ENCODE measurements at places on chromosomes 12 and 14.

DNA sequence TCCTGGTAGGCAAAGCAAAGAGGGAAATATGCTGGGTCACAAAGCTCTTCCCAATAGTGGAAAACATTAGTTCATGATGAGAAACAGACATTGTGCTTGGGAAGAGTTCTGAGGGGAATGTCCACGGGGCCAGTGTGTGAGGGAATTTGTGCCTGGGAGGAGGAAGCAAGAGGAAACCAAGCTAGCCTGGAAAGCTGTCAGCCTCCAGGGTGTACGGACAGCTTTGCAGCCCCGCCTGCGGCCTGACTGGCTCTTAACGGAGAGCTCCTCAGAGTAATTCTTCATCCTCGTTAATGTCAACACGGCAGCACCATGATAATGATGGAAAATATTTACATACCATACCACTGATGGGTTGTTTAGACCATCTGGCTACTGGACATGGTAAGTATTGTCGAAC is 32.4 kb downstream of the PITPNM2 start:
- DNase-seq = no peak

GRCh38 chr12:108686780-108687179 is 44.5 kb downstream of the CORO1C start:
- no peak for DNase-seq

GRCh38 chr14:56487090-56487667 is 92.4 kb upstream of the TMEM260 start:
- DNase-seq = no peak

- DNase-seq = no peak
Observed at GRCh38 chr14:61488417-61489401, 167.3 kb downstream of the PRKCH start.

GRCh38 chr14:94331462-94331861 is 8.3 kb upstream of the SERPINA6 start:
- DNase-seq = no peak

- DNase-seq = no peak
Observed at GRCh38 chr12:11576104-11576503, 73.4 kb upstream of the ETV6 start.

DNA sequence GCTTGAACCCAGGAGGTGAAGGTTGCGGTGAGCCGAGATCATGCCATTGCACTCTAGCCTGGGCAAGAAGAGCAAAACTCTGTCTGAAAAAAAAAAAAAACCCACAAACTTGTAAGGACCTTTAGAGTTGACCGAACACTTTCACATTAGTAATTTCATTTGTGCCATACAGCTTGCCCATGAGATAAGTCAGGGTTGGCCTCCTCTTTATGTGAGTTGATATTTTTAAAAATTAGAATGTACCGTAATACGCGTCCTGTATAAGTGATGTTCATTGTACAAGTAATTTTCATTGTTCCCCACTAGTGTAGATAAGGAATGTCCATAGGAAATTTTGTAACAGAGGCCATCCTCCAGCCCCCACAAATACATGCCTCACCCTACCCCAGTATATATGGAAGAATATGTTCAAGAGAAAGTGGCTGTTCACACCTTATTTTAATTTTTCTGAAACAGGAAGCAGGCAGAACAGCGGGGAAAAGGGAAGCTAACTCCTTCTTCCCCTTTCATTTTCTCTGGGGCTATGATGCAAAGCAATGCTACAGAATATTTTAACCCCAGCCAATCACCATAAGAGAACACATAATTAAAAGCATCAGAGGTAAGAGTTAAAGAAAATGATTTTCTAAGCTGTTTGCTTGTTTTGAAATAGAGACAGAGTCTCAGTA is 31.9 kb upstream of the HIF1A start:
- no peak for DNase-seq

DNA sequence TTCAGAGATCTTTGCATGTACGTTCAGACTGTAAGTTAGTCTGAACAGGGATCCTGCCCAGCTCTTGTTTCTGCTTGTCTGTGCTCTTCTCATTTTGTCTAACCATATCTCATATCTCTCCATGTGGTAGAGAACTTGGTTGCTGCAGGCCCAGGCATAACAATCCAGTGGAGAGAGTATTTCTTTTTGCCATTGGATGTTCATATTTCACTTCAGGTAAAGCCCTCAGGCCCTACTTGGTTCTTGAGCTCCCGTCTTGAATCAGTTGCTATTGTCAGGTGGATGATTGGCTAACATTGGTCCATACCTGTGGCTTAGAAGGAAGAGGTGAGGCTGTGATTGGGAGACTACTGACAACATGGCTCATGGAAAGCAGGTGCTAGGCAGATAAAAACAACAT is 357.7 kb upstream of the FLRT2 start:
- no peak for DNase-seq

DNA sequence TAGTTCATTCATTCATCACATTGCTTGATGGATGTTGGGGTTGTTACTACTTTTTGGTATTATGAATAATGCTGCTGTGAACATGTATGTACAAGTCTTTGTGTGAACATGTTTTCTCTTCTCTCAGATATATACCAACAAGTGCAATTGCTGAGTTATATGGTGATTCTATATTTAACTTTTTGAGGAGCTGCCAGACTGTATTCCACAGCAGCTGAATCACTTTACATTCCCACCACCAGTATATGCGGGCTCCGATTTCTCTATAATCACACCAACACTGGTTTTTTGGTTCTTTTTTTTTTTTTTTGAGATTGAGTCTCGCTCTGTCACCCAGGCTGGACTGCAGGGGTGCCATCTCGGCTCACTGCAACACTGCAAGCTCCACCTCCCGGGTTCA is 22.2 kb upstream of the PLEKHG6 start:
- DNase-seq = no peak

DNA sequence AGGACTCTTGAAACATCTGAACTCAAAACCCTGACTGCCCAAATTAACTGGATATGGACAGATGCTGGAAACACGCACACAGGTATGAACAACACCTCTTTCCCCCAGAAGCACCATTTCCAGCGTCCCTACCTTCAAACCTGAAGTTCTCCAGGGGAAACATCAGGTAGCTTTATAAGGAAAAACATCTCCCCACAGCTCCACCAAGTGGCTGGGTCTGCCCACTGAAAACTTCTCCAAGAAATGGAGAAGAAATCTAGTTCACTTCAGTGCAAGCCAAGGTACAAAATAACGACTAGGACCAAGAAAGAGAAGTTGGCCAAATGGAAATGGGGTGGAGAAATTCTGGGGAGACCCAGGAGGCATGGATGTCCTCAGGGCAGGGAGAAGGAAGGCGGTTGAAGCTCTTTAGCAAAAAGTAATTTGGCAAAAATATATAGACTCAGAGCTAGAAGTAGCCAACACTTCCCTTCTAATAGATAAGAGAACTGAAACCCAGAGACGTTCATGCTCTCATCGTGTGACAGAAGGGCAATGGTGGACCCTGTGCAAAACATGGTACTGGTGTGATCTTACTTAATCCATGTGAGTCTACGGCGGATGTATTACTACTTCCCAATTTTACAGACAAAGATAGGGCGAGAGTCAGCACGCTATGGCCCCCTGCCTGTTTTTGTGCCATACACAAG is 10.5 kb upstream of the NUAK1 start:
- DNase-seq = no peak

- no peak for DNase-seq
Observed at GRCh38 chr12:96907671-96908422, 790 bp downstream of the NEDD1 start.

GRCh38 chr12:132314516-132315233 is 14.7 kb downstream of the GALNT9 start:
- no peak for DNase-seq

DNA sequence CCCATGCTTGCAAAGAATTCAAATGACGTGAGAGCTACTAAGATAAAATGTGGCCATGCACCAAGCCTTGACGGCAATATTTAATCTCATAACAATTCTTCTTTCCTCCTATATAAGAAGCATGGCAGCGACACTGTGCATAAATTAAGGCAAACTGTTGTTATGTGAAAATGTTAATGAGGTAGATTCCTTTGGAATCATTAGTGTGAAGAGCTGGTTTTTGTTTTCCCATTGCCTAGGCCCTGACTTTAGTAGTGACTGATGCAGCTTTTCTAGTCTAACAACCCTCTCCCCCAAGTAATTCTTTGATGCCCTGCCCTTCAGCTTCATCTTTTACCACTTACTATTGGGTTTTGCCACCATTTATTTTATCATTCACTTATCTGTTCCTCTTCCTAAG is 10.6 kb upstream of the PSEN1 start:
- no peak for DNase-seq

GRCh38 chr12:57605811-57606311 is 1.2 kb downstream of the DTX3 start:
- DNase-seq = no peak

GRCh38 chr14:89493406-89493805 is 76.4 kb upstream of the FOXN3 start:
- no peak for DNase-seq

GRCh38 chr12:15601210-15601800 is 187.9 kb downstream of the EPS8 start:
- DNase-seq = no peak

- no peak for DNase-seq
Observed at GRCh38 chr12:55727643-55728185, 1.1 kb downstream of the CD63 start.

DNA sequence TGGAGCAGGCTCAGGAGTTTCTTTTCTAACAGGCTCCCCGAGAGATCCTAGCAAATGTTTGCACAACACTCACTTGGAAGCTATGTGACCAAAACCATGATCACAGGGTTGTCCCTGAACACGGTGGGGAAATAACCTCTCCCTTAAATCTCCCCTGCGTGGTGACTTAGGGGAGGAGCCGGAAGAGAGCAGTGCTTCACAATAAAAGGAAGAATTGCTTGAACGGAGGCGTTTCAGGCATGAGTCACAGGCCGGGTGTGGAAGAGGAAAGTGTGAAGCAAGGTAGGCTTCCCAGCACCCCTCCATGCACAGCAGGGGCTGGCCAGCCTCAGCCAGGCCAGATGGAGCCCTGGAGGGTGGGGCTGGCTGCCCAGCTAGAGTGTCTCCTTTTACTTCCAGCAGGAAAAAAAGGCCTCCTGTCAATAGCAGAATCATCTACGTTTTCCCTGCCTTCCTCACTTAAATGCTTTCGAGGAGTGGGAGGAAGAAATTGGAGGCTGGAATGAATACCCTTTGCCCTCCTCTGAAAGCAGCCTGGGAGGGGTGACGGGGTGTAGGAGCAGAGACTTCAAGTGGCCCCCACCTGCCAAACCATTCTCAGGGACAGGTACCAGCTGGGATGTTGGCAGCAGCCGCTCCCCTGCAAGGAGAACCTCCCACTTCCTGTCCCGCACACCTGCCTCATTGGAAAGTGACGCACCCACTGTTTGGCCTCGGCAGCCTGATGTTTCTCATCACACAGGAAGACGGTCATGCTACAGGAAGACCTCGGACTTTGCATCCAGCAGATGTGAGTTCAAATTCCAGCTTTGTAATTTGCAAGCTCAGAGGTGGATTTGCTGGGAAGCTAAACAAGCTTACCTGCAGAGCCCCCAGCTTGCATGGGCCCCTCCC is 30.1 kb upstream of the PPP2R5C start:
- DNase-seq = peak; percentile 58

- DNase-seq = no peak
Observed at GRCh38 chr14:72715850-72716228, 178.1 kb downstream of the DPF3 start.

- no peak for DNase-seq
Observed at GRCh38 chr14:32606301-32606700, 277.2 kb downstream of the AKAP6 start.

GRCh38 chr14:94291159-94291905 is 1.7 kb downstream of the SERPINA10 start:
- DNase-seq = no peak

DNA sequence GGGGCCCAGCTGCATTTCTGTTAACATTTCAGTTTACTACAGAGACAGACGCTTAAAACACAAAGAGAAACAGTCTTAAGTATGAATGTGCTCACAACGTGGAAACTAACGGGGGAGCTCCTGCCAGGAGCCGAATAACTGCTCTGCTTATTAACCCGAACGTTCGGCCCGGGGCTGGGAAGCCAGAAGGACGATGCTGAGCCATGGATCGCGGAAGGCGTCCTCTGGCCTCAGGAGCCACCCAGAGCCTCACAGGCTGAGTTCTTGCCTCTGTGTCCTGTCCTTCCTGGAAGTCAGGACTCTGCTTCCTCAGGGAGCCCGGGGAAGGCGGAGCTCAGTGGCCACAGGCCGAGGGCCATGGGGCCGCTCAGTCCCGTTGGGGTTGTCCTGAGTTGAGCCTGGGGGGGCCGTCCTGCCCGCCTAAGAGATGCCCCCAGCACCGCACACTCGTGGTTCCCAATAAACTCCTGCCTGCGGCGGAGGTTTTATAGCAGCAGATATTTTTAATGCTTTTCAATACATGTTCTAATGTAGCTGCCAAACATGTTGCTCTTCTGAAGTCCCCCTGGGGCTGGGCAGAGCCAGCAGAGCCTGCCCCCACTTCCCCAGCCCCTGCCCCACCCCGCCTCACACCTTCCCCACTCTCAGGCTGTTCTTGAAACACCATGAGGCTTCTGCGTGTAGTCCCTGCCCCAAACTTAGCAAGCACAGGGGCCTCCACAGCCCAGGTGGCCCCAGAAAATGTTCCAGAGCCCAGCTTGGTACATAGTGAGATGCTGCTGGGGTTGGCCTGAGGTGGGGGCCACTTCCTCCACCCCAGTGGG is 3.4 kb upstream of the TEX22 start:
- DNase-seq = no peak

DNA sequence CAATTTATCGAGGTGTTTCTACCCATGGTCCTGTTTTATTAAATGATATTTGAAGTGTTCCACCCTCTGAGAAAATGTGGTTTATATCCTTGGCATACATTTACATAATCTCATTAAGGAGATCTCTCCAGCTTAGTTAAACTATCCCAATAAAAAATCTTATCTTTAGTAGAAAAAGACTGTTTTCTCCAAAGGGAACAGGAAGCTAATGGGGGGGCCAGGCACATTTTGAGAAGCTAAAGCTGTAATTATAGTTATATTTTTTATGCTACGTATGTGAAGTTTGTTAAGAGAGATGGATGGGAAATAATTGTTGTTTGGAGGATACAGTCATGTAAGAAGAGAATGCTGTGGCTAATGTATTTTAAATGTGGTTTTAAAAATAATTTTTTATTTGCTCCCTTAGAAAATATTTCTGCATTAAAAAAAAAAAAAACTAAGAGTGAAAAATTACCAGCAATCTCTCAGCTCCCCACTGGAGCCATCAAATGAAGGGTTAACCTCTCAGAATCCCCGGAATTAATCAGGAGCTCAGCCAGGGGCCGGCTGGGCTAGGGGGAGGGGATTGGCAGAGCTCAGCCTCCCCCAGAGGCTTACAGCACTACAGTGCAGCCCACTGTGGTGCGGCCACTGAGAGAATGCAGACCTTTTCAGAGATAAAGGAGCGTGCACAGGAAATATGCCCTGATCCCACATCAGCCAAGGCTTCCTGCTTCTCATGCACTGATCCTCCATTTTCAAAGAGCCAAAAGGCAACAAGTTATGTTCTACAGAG is 185.8 kb downstream of the EGLN3 start:
- DNase-seq = peak; percentile 69
